Esophagus squamous epithelium (tissue), 5 donors: ENCODE measurements at places on chromosomes 1 and 21. TPM values are rescaled to one million over a fixed set of nuclear protein-coding genes. Genes with fewer than 3 reads are reported as not detected.
A peak's percentile ranks its signal among the peaks of the same experiment; 100 is the strongest.

The TTLL10 gene
- not detected for total RNA-seq

The TGFBR3 gene
- 12.0 TPM for total RNA-seq

- H3K27ac ChIP-seq = no peak overlapping the region
- H3K36me3 ChIP-seq = no peaks in the 10 kb centered on the region
- no peak for DNase-seq
- H3K4me1 ChIP-seq = no peaks in the 10 kb centered on the region
Measured at GRCh38 chr1:241834733-241835377, 13.1 kb upstream of the EXO1 start.

GRCh38 chr1:191905781-191906180 lies 252.5 kb upstream of the RGS18 start:
- no peaks in the 10 kb centered on the region for H3K27me3 ChIP-seq
- no peaks in the 10 kb centered on the region for H3K36me3 ChIP-seq
- no peaks in the 10 kb centered on the region for H3K4me1 ChIP-seq
- no peak overlapping the region for H3K4me3 ChIP-seq

- no peaks in the 10 kb centered on the region for H3K4me1 ChIP-seq
- no peak for DNase-seq
- no peaks in the 10 kb centered on the region for H3K27me3 ChIP-seq
- H3K4me3 ChIP-seq = no peak overlapping the region
- H3K36me3 ChIP-seq = no peaks in the 10 kb centered on the region
- H3K27ac ChIP-seq = no peak overlapping the region
Measured at GRCh38 chr1:210726621-210727020, 397.9 kb downstream of the HHAT start.

GRCh38 chr1:55947446-55947845 lies 631.9 kb downstream of the PLPP3 start:
- H3K27me3 ChIP-seq = no peaks in the 10 kb centered on the region
- no peaks in the 10 kb centered on the region for H3K36me3 ChIP-seq
- no peak overlapping the region for H3K4me3 ChIP-seq
- H3K27ac ChIP-seq = no peak overlapping the region
- DNase-seq = no peak
- no peaks in the 10 kb centered on the region for H3K4me1 ChIP-seq

- H3K27ac ChIP-seq = peak overlapping the region; percentile 99
- no peaks in the 10 kb centered on the region for H3K27me3 ChIP-seq
- DNase-seq = no peak
- peaks cover 20% of the 10 kb centered on the region for H3K36me3 ChIP-seq
Measured at GRCh38 chr1:155019377-155020245, 14.0 kb downstream of the DCST2 start.

GRCh38 chr1:113860891-113861290 lies 10.6 kb downstream of the PTPN22 start:
- DNase-seq = no peak
- no peak overlapping the region for H3K27ac ChIP-seq
- no peaks in the 10 kb centered on the region for H3K4me1 ChIP-seq
- H3K36me3 ChIP-seq = no peaks in the 10 kb centered on the region
- no peaks in the 10 kb centered on the region for H3K27me3 ChIP-seq

DNA sequence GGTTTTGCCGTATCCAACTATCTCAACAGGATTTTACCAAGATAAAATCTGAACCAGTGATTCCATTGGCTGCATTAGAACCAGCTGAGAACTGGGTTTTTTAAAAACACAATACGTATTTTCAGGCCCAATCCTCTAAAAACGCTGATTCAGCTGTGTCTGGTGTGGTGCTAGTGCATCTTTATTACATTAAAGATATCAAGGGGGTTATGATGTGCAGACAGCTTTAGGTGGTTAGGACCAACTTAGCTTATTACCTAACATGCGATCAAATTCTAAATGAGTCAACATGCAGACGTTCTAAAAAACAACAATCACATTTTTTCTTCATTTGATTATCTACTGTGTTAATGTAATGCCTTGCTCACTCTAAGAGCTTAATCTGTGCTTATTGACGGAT lies 32.0 kb upstream of the EXO1 start:
- H3K27ac ChIP-seq = no peak overlapping the region
- no peaks in the 10 kb centered on the region for H3K4me1 ChIP-seq
- H3K4me3 ChIP-seq = no peak overlapping the region
- H3K27me3 ChIP-seq = no peaks in the 10 kb centered on the region
- no peak for DNase-seq

DNA sequence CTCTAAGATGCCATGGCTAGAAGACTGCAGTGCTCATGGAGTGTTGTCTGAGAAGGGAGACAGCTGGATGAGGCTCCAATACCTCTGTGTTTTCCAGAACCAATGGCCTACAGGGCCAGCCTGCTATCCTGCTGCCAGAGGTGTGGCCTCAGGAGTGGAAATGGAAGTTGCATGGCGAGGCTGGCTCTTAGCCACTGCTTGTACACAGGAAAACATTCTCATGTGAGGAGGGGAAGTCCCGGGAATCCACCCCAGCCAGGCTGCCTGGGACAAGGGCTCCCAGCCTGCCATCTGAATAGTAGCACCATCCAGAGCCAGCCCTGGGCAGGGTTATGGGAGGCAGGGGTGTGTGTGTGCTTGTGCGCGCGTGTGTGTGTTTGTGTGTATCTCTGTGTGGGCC lies 56.5 kb downstream of the SDC3 start:
- no peaks in the 10 kb centered on the region for H3K4me1 ChIP-seq
- no peak for DNase-seq
- H3K27ac ChIP-seq = no peak overlapping the region
- no peak overlapping the region for H3K4me3 ChIP-seq
- H3K36me3 ChIP-seq = no peaks in the 10 kb centered on the region
- no peaks in the 10 kb centered on the region for H3K27me3 ChIP-seq
